ENCODE measurements at places on chromosomes 12 and 14. TPM values are rescaled to one million over a fixed set of nuclear protein-coding genes. Genes with fewer than 3 reads are reported as not detected.

Gene ZNF219
- total RNA-seq, result 28.1 TPM

Gene OR4E2
- not detected for total RNA-seq

Gene ENDOU
- total RNA-seq, result not detected

Gene AKAP6
- 0.55 TPM for total RNA-seq

Gene TMEM117
- 1.9 TPM for total RNA-seq

All from A549 treated with AZD2906 at 1 μM for 4 hours (cell line).